Activated B cell treated with CpG ODN at 0.5 μM for 24 hours (primary cell): ENCODE measurements at places on chromosomes 1 and 21. TPM values are rescaled to one million over a fixed set of nuclear protein-coding genes. Genes with fewer than 3 reads are reported as not detected.

Gene S100A12
- total RNA-seq = 0.61 TPM in 1 of 2 replicates, not detected in the other

Gene SHISA4
- 0.24 and 0.35 TPM in 2 replicates for total RNA-seq

Gene OR2C3
- total RNA-seq = not detected in 2 replicates

Gene SLAMF1
- 85.7 and 91.7 TPM in 2 replicates for total RNA-seq

Gene PROX1
- 1.00 and 1.7 TPM in 2 replicates for total RNA-seq

Gene OR2L8
- total RNA-seq = not detected in 2 replicates

Gene COL11A1
- not detected in 2 replicates for total RNA-seq

Gene KCNK2
- total RNA-seq = not detected in 2 replicates

Gene GPR153
- 0.12 and 0.22 TPM in 2 replicates for total RNA-seq

Gene OR2T35
- 0.29 and 1.6 TPM in 2 replicates for total RNA-seq

Gene SHE
- total RNA-seq = 0.04 TPM in 1 of 2 replicates, not detected in the other

Gene MTOR
- total RNA-seq = 49.9 and 55.1 TPM in 2 replicates

Gene GRHL3
- 0.64 and 0.78 TPM in 2 replicates for total RNA-seq

Gene KCNQ4
- total RNA-seq = 0.20 and 0.27 TPM in 2 replicates

Gene MATN1
- total RNA-seq = 0.93 and 1.2 TPM in 2 replicates

Gene OR2T33
- not detected in 2 replicates for total RNA-seq

Gene SFN
- 0.22 and 0.29 TPM in 2 replicates for total RNA-seq

Gene ADCY10
- 0.20 and 0.24 TPM in 2 replicates for total RNA-seq

Gene RGS8
- not detected in 2 replicates for total RNA-seq

Gene MPZ
- total RNA-seq = 5.8 and 6.6 TPM in 2 replicates

Gene TMEM125
- total RNA-seq = not detected in 2 replicates

Gene CLCA1
- not detected in 2 replicates for total RNA-seq

Gene MAP3K21
- 1.5 TPM in 2 replicates for total RNA-seq

Gene KDF1
- total RNA-seq = 0.59 and 0.75 TPM in 2 replicates

Gene PDC
- total RNA-seq = not detected in 2 replicates

Gene CELA2A
- not detected in 2 replicates for total RNA-seq

Gene ANKRD45
- total RNA-seq = not detected in 2 replicates

Gene MIXL1
- total RNA-seq = 0.75 and 0.93 TPM in 2 replicates

Gene C1orf74
- 3.7 TPM in 2 replicates for total RNA-seq

Gene CADM3
- 0.37 and 0.84 TPM in 2 replicates for total RNA-seq

Gene FAM110D
- not detected in 2 replicates for total RNA-seq

Gene GPR25
- 0.86 and 1.6 TPM in 2 replicates for total RNA-seq

Gene OLIG2
- total RNA-seq = not detected in 2 replicates

Gene CD247
- 1.0 and 2.1 TPM in 2 replicates for total RNA-seq

Gene TMPRSS2
- total RNA-seq = not detected in 2 replicates

Gene MRPL37
- total RNA-seq = 62.5 and 64.1 TPM in 2 replicates

Gene HJV
- total RNA-seq = not detected in 2 replicates

Gene CCDC27
- total RNA-seq = not detected in 2 replicates

Gene MSH4
- 1.2 and 1.4 TPM in 2 replicates for total RNA-seq

Gene SPRR5
- not detected in 2 replicates for total RNA-seq

Gene PDE4DIP
- total RNA-seq = 25.6 and 33.2 TPM in 2 replicates

Gene HCRTR1
- total RNA-seq = not detected in 2 replicates

Gene RAB3B
- total RNA-seq = 0.02 TPM in 1 of 2 replicates, not detected in the other

Gene HUNK
- total RNA-seq = 0.51 and 1.5 TPM in 2 replicates

Gene FAM229A
- 7.6 and 11.7 TPM in 2 replicates for total RNA-seq

Gene RNF2
- 23.4 and 24.5 TPM in 2 replicates for total RNA-seq

Gene SYPL2
- total RNA-seq = not detected in 2 replicates

Gene TNNT2
- total RNA-seq = not detected in 2 replicates

Gene NBPF4
- not detected in 2 replicates for total RNA-seq
